Stimulated activated CD8-positive, alpha-beta memory T cell treated with anti-CD3 and anti-CD28 coated beads, Interleukin-7, amount 100 ng/mL, for 48 hours (primary cell): ENCODE measurements at places on chromosomes 13 and 19.
A peak's percentile ranks its signal among the peaks of the same experiment; 100 is the strongest.

GRCh38 chr13:39616087-39616694 lies 13.2 kb upstream of the LHFPL6 start:
- no peak for DNase-seq

DNA sequence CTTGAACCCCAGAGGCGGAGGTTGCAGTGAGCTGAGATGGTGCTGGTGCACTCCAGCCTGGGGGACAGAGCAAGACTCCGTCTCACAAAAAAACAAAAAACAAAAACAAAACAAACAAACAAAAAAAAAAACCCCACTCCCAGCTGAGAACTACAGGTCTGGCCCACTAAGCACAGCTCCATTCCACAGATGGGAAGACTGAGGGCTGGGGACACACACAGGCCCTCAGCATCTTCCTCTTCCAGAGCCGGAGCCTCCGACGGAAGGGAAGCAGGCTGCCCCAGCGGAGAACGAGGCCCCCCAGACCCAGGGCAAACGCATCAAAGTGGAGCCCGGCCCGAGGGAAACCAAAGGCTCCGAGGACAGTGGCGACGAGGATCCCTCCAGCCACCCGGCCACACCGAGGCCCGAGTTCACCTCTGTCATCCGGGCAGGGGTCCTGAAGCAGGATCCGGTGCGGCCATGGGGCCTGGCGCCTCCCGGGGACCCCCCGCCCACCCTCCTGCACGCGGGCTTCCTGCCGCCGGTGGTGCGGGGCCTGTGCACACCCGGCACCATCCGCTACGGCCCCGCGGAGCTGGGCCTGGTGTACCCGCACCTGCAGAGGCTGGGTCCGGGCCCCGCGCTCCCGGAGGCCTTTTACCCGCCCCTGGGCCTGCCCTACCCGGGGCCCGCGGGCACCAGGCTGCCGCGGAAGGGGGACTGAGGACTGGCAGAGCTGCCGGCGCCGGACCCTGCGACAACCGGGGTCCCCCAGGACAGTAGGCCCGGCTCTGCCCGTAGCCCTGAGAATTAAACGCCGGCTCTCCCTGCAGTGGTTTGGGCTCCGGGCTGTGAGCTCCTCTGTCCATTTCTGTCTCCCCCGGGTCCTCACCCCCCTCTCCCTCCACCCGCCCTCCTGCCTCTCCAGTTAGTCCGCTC lies 3.2 kb downstream of the TMEM160 start:
- no peak for DNase-seq

DNA sequence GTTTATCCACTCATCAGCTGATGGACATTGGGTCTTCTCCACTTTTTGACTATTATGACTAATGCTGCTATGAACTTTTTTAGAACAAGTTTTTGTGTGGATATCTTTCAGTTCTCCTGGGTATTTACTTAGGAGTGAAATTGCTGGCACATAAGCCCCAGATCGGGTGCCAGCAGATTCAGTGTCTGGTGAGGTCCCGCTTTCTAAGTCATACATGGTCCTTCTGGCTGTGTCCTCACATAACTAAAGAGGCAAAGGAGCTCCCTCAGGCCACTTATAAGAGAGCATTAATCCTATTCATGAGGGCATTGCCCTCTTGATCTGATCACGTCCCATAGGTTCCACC lies 600 bp upstream of the ZNF226 start:
- no peak for DNase-seq

DNA sequence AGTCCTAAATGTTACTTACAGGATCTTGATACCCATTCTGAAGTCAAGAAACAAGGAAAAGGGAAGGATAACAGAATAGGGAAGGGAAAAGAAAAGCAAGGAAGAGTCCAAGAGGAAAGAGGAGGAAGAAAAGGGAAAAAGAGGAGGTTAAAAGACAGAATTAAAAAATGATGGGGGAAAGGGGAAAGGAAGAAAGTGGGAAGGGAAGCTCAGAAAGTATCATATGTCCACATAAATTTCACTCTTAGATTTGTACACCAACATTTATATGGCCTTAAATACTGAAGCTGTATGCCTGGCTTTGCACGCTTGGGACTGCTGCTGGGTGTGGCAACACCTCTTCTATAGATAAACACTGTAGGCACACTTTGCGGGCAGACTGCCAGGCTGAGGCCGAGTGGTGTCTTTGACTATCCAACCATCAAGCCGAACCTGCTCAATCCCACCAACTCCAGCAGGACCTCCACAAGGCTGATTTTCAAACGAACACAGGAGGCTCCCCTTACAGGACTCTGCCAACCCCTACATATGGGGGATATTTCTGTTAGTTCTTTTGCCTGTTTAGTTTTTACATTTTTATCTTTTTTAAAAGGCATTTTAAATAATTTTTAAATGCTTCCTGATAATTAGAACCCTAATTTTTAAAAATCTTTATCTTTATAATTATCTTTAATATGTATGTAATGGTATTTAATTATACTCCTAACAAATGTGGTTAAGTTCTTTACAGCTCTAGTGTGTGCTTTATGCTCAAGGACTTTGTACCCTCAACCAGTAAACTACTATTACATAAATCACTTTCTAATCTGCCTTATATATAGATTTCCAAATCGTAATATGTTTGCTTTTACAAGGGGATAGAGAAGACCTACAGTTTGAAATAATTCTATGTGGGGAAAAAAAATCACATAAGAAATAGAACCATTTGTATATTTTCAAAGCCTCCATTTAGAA lies 154.2 kb downstream of the DIAPH3 start:
- DNase-seq, result no peak

DNA sequence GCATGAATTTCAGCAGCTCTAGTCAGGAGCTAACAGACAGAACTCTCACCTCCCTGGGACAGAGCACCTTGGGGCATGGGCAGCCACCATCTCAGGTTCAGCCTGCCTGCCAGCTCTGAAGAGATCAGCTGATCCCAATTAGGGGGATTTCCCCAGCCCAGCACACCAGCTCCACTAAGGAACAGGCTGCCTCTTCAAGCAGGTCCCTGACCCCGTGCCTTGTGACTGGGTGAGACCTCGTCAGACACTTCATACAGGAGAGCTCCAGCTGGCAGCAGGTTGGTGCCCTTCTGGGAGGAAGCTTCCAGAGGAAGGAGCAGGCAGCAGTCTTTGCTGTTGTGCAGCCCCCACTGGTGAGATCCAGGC lies 84.5 kb upstream of the UFM1 start:
- DNase-seq, result no peak

GRCh38 chr13:26021516-26021915 lies 30.3 kb downstream of the SHISA2 start:
- DNase-seq, result no peak

GRCh38 chr19:14689598-14690503 lies at the start of gene ZNF333:
ZNF333 (plus strand) TSS chr19:14690048; CDS start chr19:14693492, 3,444 bp downstream.
- peak; percentile 91 for DNase-seq

DNA sequence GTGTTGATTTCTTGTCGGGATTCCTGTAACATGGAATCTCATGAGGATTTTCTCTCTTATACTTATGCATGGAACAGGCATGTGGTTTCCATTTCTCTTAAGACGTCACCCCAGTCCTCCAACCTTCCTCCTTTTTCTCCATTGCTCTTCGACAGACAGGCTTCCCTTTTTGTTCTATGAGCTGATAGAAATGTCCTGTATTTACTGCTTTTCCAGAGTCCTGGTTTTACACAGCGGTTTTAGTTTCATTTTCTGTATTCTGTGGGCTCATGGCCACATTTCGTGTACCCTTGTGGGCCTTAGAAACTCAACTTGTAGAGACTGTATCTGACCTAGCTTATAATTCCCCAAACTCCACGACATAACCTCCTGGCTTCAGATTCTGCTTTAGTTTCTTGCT lies 113.1 kb downstream of the PAN3 start:
- no peak for DNase-seq

- no peak for DNase-seq
These were observed 13.8 kb upstream of the RSPH6A start for GRCh38 chr19:45828945-45829344.

- DNase-seq, result no peak
These were observed 30.6 kb upstream of the ATP1A3 start for GRCh38 chr19:42024622-42025111.

GRCh38 chr19:8209462-8210378 lies 550 bp downstream of the CERS4 start:
- DNase-seq, result peak; percentile 62

DNA sequence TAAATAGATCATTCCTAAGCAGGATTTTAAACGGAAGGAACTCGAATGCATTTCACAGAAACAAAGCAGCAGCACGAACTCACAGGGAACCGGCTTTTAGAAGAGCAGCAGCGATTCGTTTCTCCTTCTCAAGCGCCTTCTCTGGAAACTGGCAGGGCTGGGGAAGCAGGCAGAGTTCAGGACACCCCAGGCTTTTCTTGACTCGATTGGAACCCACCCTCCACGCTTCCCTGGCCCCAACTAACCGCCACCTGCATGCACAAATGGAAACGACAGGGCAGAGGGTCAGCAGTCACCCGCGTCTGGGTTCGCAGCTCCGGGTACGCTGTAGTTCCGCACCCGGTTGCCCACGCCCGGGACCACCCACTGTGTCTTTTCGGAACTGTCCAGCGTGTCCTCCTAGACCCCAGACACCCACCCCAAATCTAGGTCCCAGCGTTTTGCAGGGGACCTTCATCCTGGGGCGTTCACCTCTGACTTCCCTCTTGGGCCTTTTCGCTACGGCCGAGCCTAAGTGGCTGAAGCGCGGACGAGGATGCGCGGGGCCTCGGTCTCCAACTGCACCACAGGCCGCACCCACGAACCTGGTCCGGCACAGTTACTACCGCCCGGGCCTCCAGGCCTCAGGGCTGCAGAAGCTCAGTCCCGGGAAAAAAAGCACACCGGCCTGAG lies 500 bp downstream of the ZFP30 start:
- DNase-seq, result peak; percentile 2

DNA sequence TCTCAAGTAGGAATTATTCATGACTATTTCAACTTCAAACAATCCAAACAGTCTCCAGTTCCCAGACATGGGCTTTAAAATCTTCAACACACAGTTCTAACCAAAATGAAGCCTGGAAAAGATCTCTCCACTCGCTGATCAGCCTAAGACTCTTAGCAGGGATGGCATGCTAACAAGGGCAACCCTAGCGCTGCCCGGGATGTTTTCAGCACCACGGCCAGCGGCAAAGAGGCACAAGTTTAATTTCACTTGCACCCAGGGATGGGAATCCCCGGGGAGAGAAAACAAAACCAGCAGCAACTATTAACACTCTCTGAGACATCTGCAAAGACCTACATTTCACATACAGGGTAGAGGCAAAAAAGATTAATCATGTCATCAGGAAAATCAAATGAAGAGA lies 43.0 kb downstream of the CACNA1A start:
- DNase-seq, result no peak

GRCh38 chr13:106286811-106287210 lies 248.7 kb downstream of the EFNB2 start:
- no peak for DNase-seq

DNA sequence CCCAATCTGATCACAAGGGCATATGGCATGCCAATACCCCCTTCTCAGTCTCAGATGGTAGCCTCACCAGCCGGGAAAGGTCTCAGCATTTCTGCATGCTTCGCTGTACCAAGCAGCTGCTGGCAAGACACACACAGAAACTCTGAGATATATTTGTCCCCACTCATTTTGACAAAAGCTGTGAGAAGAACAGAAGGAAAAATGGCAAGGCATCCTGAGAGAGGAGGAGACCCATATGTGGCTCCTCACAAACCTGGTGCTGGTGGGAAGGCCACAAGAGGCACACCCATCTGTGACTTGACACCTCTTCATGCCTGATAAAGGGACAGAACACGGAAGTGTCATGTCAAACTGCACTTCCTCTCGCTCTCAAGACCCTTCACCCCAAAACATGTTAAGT lies 36.7 kb upstream of the DOCK9 start:
- DNase-seq, result no peak

DNA sequence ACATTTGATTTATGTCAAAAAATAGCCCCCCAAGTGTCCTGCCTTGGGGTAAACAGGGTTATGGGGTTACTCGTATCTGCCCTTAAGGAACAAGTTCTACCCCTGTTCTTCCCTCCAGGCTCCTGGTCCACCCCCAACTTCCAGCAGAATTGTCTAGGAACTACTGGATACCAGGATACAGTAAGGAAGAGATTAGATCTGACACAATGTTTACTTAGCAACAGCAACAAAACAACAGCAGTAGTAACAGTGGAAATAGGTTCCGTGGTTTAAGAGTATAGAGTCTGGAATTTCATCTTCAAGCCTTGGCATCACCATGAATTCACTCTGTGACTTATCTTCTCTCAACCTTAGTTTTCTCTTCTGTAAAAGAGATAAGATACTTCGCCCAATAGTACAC lies 1.7 kb upstream of the FAM98C start:
- DNase-seq, result no peak

- no peak for DNase-seq
These were observed 855 bp upstream of the CARS2 start for GRCh38 chr13:110706570-110707372.

DNA sequence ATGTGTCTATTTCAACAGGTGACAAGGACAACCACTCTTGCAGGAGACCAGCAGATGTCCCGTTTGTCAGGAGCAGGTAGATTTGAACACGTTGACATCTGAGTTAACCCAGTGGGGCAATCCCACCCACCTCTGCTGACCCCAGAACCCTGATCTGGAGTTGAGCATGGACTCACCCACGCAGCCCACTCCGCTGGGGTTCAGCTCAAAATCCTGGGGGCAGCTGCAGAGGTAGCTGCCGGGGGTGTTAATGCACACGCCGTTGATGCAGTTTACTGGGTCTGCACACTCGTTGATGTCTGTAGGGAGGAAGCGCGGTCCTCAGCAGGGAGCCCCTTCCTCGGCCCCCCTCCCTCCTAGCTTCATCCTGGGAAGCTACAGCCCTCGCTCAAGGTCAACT lies 39.9 kb downstream of the FBN3 start:
- DNase-seq, result no peak

GRCh38 chr19:45527731-45528130 lies 20.5 kb downstream of the VASP start:
- no peak for DNase-seq

DNA sequence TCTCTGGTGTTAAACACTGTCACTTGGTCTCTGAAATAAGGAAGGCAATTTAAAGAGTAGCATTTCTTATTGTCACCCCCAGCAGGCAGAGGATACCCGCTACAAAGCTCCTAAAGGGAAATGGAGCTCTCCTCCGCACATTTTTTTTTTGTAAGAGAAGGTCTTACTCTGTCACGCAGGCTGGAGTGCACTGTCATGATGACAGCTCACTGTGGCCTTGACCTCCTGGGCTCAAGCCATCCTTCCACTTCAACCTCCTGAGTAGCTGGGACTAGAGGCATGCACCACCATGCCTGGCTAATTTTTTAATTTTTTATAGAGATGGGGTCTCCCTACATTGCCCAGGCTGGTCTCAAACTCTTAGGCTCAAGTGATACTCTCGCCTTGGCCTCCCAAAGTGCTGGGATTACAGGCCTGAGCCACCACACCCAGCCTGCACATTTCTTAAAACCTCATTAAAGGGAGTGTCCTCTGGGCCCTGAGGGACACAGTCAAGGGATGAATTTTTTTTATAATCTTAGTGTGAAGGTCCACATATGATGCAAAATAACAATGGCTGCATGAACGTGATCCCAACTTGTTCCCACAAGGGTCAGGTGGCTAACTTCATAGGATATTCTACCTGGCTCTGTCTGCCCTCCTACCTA lies 32.1 kb downstream of the SLC25A30 start:
- DNase-seq, result no peak

DNA sequence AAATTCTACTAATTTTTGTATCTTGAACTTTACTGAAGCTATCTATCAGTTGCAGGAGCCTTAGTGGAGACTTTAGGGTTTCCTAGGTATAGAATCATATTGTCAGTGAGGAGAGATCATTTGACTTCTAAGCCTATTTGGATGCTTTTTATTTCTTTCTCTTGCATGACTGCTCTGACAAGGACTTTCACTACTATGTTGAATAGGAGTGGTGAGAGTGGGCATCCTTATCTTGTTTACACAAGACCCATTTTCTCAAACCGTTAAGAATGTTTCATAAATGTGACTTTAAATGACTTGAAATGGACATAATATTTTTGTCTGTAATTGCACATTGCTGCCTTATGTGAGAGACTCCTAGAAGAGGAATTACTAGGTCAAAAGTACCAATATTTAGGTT lies 17.9 kb upstream of the CSNK1A1L start:
- DNase-seq, result no peak
